ENCODE measurements at places on chromosomes 11 and 22.

DNA sequence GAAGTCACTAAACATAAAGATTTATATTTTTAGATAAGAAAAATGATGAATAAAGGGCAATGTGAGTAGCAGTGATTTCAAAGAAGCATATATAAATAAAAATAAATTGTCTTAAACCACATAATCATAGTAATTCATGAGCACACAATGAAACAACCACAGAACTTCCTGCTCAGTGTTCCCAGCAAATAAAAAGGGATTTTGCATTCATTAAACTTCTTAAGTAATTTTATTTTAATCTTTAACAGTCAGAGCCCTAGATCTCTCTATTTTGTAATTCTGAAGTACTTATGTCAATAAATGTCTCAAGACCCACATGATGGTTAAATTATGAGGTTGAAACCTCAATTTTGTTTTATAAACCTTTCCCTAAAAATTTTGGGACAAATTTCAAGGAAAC is 14.5 kb upstream of the MMP20 start:
- no peak for DNase-seq

DNA sequence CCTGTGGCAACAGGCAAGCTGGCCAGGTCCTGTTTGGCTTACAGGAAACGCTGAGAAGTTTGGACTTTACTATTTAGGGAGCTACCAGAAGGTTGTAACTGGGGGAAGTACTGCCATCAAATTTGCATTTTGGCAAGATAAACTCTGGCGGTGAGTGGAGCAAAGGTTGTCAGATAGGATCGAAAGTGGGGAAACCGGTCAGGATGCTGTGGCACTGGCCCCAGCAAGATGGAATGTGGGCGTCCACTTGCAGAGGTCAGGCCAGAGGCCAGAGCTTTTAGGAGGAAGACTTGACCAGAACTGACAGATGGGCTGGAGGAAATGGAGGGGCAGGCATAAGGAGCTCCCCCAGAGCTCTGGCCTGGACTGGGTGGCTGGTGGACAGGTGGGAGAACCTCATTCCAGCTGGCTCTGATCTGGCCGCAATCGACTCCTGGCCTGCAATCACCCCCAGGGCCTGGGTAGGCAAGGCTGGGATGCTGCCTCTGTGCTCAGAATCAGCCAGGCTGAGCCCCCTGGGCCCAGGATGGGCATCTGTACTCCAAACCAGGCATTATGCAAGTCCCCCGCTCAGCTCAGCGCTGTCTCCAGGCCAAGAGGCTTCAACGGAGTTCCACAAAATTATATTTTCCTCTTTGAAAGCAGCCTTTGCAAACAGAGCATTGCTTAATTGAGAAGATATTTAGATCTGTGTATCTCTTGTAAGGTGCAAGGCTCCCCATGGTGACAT is 178.3 kb upstream of the NECTIN1 start:
- DNase-seq, result no peak

DNA sequence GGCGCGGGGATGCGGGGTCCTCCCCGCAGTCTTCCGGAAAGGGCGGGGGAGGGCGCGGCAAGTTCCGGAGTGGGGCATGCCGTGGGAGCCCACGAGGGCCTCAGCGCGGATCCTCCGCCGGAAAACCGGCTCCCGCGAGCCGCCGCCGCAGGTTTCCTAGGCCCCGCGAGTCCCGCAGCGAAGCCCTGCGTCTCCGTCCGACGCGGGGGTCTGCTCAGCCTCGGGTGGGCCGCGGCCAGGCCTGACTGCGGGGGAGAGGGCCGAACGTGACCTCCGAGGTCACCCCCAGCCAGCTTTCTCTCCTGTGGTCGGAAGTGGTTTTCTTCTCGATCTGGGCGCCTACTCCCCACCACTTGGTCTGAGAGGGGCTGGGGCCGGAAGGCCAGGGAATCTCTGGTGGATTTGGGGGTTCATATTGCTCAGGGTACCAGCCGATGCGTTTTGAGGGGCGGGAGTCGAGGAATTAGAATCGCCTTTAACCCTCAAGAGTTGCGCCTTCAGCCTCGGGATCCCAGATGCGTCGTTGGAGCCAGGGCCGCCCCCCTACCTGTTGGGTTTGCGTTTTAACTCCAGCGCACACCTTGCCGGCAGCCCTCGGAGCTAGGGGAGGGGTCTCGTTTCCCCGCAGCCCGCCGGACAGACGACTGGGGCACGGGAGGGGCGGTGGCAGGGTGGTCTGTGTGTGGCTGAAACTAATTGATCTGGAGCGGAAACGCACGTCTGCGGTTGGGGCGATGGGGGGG is 3.6 kb upstream of the CCND1 start:
- DNase-seq, result no peak

- peak; percentile 9 for DNase-seq
Observed at GRCh38 chr11:125514336-125515101, 18.5 kb upstream of the FEZ1 start.

DNA sequence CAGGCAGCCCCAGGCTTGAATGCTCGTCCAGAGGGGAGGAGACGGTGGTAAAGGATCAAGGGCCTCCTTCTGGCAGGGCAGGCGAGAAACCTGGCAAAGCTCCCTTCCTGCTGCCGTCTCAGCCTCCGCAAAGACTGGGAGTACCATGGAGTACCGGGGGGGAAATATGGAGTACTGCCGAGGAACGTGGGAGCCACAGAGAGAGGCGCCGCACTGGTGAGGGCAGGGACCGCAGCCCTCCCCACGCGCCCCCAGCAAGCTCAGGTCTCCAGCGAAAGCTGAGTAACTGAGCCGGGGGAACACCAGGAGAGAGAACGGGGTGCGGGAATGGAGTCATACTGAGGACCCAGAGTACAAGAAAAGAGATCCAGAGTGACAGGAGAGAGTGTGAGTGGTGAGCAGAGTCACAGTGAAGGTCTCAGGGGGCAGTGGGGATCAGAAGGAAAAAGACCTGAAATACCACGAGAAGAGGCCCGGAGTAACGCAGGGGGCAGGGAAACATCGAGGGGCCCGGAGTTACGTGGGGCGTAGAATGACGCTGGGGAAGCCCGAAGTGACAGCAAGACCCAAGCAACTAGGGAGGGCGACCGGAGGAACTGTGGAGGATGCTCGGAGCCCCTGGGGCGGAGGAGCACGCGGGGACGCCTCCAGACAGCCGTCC is 740 bp downstream of the EML3 start:
- DNase-seq, result no peak

DNA sequence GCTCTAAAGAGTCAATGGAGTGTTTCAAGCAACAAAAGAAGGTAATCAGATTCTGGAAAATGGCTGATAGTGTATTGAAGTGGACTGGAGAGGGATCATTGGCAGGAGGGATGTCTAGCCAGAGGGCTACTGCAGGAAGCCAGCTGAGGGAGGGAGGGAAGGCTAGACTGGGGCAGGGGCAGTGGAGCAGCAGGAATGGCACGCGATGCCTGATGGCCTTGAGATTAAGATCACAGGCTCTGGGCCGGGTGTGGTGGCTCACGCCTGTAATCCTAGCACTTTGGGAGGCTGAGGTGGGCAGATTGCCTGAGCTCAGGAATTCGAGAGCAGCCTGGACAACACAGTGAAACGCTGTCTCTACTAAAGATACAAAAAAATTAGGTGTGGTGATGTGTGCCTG is 47.5 kb upstream of the PRDM11 start:
- DNase-seq, result no peak

DNA sequence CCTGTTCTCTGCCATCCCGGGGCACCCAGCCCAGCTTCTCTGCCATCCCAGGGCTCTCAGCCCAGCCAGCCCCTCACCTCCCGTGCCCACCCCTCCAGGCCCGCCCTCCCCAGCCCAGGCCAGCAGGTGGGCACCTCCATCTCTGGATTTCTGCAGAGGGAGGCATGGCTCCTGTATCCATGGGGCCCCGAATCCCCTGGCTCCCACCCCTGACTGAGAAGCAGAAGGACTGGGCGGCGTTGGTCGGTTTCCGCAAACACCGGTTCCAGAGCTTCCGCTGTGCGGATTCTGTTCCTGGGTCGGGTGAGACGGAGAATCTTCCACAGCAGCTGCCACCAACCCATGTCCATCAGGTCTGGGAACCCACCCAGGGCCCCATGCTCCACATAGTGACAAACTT is 240.3 kb downstream of the BRD1 start:
- DNase-seq, result no peak

DNA sequence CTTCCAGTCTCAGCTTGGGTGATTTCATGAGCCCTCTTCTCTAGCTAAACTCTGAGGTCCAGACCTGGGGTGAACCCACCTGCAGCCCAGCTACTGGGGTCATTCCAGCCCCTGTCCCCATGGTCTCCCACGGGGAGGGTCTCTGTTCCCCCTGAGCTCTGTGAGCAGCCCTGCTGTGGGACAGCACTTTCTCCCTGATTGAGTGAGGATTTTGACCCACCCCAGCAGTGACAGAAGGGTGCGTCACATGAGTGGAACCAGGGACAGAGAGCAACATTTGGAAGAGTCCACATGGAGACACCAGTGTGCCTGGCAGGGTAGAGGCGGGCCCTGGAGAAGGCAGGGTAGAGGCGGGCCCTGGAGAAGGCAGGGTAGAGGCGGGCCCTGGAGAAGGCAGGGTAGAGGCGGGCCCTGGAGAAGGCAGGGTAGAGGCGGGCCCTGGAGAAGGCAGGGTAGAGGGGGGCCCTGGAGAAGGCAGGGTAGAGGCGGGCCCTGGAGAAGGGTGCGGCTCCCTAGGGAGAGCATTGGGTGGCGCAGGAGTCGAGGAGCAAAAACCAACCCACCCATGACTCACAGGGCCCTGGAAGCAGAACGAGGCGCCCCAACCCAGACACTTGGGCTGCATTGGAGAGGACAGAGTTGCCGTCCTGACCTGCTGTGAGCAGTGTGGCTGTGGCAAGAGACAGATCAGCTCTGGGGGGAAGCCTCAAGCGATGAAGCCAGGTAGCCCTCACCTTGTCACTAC is 227.7 kb upstream of the B3GAT1 start:
- DNase-seq, result no peak

DNA sequence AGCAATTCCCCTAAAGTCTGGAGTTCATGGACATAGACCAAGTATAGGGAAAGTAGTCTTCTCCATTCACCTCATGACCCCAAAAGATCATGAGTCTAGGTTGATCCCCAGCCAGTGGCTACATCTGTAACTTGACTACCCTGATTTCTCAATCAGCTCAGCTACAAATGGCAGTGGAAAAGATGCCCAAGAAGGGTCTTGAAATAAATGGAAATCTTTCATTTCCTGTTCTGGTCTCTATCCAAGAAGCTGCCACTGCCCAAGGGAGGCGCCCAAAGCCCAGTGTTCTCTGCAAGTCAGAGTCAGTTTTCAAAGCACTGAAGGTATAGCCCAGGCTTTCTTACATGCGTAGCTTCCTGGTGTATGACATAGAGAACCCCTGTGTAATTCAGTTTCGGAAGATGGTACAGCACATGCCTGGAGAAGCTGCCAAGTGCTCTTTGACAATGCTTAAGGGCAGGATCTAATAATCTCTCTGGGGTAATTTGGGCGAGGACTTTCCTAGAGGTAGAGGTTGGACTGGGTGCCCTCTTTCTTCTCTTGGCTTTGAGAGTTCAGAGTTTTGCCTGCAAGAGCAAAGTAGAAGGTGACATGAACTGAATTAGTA is 101.1 kb downstream of the ADAMTS15 start:
- no peak for DNase-seq

DNA sequence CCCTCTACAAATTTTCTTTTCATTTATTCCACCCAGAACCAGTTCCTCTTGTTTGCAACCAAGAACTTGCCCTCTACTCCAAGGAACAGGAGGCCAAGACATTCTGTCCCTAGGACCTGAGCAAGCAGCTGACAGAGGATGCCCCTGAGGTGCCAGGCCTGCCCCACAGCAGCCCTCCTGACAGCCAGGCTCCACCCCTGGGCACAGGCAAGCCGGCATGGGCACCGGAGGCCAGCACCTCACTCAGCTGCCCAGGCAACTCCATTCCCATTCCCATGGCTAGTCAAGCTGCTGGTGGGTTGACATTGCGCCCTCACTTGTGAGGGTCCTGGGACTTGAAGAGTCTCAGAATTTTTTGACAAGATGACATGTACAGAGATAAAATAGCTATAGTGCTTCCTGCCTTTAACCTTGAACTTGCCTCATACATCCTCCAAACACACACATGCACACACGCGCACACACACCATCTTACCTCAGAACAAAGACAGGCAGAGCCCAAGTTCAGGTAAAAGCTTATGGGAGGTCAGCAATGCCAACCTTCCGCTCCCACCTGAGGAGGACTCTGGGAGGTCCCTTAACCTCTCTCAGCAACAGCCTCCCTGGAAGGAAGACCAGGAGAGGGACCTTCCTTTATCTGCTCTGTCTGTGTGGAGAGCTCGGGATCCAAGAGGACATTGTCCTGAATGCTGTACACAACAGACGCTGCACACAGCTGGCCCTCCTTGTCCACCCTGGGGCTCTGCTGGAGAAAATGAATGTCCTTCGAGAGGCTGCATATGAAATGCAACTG is 620.9 kb upstream of the CADM1 start:
- DNase-seq, result no peak

- no peak for DNase-seq
Observed at GRCh38 chr11:47668665-47669064, 26.3 kb upstream of the MTCH2 start.

GRCh38 chr11:56932572-56933220 is 56.0 kb upstream of the OR5AK2 start:
- DNase-seq, result no peak

DNA sequence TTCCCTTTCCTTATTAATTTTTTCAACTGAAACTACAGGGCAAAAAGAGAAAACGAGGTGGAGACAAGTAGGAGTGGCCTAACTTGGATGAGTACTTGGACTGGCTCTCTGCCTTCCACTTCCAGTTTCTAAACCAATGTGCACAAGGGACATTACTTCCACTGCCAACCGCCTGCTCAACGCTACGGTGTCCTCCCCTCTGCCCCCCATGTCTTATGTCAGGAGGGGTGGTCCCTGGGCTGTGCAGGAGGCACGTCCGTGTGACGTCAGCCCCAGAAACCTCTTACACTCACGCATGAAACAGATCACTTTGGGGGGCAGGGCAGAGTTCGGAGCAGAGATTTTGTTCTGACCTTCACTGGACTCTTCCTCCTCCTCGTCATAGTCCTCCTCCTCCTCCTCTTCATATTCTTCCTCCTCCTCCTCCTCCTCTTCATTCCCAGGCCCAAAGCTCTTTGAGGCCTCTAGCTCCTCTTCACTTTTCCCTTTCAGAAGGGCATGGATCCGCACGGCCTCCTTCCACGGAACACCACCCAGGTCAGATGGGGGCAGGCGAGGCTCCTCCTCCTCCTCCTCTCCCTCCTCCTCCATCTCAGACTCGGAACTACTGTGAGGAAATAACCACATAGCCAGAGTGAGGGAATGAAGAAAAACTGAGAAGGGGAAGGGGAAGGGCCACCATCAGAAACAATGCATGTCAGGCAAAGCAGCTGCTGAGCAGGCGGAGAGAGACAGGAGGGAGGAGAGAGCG is 57.4 kb upstream of the BID start:
- DNase-seq, result no peak

- no peak for DNase-seq
Observed at GRCh38 chr22:32788904-32789624, 12.4 kb upstream of the TIMP3 start.
